ENCODE measurements at places on chromosomes 2 and 18. TPM values are rescaled to one million over a fixed set of nuclear protein-coding genes. Genes with fewer than 3 reads are reported as not detected.

- DNase-seq = no peak
Observed at GRCh38 chr2:36650031-36650829, 46.3 kb upstream of the VIT start.

DNA sequence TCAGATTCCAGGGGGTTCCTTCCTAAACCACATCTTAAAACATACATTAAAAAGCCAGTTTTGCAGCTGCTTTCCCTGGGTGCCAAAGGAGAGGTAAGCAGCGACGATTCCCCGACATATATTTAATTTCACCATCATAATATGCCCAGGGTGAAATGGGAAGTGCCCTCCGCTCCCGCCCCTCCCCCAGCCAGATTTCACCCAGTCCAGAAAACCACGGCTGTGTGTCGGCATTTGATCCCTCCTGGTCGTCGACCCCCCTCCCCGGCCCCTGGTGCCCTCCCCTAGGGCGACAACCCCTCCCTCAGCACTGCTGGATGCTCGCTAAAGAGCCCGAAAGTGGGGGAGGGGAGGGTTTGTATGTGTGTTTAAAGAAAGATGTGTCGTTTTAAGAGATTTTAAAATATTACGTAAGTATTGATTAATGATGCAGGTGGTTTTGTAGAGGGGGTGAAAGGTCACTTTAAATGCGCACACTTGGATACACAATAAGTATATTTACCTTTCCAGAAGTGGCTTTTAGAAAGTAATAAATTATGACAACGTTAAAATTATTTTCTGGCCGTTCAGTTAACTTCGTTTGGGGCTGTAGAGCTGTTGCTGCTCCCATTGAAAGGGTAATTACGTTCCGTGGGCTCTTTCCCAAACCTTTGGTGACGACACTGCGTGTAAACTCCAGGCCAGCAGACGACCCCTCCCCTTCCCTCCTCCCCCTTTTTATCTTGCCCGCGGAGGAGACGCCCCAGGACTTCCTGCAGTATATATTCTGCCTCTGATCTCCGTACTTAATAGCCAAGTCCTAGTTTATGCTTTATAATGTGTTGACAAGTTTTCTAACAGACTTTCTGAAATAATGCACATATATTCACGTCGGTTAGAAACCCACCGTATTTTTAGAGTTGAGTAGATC lies 3.4 kb upstream of the BCL11A start:
- peak; percentile 66 for DNase-seq

The EFHD1 gene
- total RNA-seq = 5.7 TPM

The CHST9 gene
- 0.83 TPM for total RNA-seq

The RBM44 gene
- 0.68 TPM for total RNA-seq

DNA sequence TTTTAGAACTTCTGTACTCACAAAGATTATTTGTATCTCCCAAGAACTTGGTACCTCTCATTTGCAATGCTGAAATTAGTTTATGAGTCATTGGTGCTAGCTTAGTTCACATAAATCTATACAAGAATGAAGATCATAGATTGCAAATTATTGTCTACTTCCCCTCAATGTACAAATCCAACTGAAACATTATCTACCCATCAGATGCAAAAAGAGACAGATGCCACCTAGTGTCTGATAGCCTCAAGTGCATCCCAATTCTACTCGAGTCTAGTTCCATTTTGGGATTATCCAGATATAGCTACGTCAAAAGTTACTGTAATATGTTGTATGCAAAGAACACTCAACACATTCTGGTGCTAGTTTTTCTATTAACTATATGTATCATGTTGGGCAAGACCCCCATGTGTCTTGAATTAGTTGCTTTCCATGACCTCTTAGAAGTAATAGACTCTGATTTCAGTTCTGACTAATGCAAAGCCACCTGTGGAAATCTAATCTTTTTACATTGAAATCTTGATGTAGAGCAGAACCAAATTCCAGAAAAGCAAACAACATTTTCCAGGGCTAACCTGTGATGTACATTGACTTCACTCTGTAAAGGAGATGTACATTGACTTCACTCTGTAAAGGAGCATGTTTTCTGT lies 210.0 kb downstream of the RBM43 start:
- DNase-seq = no peak

The MBD5 gene
- 81.1 TPM for total RNA-seq

The GYPC gene
- 106 TPM for total RNA-seq

GRCh38 chr2:208359632-208359986 lies 47.0 kb upstream of the PTH2R start:
- DNase-seq = no peak

GRCh38 chr2:23656597-23656973 lies 270.3 kb downstream of the ATAD2B start:
- DNase-seq = no peak

DNA sequence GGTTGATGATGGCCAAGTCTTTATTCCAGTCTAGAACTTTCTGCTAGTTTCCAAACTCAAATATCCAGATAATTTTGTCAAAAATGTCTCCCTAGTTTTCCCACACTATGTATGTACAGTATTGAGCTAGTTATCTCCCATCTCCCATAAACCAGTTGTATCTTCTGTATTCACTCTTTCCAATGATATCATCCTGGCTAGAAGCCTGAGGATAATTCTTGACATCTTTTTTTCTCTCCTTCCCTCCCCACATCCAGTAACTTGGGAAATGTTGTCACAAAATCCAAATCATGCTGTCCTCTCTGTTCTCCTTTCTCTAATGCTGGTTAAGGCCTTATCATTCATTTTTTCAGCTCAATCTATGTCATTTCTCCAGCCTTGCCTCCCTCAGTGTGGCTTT lies 553.8 kb upstream of the FANCL start:
- no peak for DNase-seq

DNA sequence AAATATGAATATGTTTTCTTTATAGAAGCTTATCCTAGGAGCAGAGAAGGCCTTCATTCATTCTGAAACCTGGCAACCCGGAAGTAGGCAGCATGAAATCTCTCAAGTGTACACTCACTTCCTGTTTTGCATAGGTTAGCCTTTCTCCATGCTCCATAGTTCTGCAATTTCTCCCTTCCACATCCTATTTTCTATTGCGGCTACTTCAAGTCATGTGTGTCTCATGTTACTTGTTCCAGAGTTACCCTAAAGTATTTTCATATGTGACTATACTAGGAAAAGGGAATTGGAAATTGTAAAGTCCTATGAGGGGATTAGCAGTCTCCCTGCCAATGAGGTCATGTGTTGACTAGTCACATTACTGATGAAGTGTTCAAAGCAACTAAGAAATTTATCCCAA lies 320.6 kb downstream of the NCKAP5 start:
- no peak for DNase-seq

The FAM110C gene
- 0.41 TPM for total RNA-seq

Data from sigmoid colon (tissue), 7 donors.